Activated T-cell treated with anti-CD3 and anti-CD28 coated beads for 4 hours (primary cell): ENCODE measurements at places on chromosomes 7 and 10.
A peak's percentile ranks its signal among the peaks of the same experiment; 100 is the strongest.

DNA sequence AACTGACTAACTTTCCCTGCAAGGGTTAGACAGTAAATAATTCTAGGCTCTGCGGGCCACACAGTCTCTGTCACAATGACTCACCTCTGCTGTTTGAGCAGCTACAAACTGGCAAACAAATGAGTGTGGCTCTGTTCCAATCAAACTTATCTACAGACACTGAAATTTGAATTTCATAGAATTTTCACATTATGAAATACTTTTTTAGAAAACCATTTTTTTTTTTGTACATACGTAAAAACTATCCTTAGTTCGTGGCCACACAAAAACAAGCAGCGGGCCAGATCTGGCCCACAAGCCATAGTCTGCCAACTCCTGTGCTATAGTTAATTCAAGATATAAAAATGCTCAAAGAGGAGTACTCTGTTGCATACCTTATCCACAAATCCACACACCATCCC is 32.6 kb downstream of the PIP4K2A start:
- DNase-seq: peak; percentile 40

- no peak for DNase-seq
These were observed 465.9 kb upstream of the CELF2 start for GRCh38 chr10:10551596-10552301.

DNA sequence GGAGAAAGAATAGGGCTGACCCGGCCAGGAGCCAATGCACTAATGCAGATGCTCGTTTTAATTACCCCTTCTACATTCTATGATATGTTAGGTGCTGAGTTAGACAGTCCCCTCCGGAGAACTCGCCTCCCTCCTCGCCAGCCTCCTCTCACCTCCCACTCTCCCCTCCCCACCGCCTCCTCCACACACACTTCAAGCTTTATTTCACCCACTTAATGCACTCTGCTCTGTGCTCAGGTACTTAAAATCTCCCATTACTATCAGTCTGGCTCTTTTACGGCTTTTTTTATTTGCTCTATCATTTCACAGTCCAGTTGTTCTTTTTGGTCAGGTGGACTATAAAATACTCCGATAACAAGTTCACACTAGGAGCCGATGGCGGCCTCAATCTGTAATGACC is 231.6 kb downstream of the TEX36 start:
- no peak for DNase-seq

- DNase-seq: no peak
These were observed at the start of gene LRRC18 for GRCh38 chr10:48939790-48940325. Gene LRRC18 (minus strand): TSS chr10:48939840. CDS start chr10:48914155, 25,685 bp downstream.

- DNase-seq: no peak
These were observed 15.5 kb upstream of the PTPRN2 start for GRCh38 chr7:158602905-158603772.

- no peak for DNase-seq
These were observed 46.5 kb downstream of the LGI1 start for GRCh38 chr10:93804200-93804599.

GRCh38 chr7:5702876-5703571 is 78.4 kb downstream of the RNF216 start:
- DNase-seq: no peak

- no peak for DNase-seq
These were observed 279.5 kb upstream of the AKR1E2 start for GRCh38 chr10:4546500-4546899.

DNA sequence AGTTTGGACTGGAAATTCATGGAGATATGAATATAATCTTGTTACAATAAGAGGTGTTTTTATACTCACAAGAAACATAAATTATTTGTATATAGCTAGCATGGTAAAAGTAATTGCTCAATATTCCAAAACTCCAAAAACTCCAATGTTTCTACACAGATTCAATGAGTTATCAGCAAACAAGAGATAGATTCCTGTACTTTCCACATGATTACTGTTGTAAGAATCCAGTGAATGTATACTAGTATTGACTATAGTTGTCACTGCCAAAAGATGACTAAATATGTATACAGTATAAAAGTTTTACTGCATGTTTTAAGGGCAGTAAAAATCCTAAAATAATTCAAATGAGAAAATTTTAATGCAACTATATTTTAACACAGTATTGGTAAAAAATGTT is 10.7 kb downstream of the ATOH7 start:
- no peak for DNase-seq

DNA sequence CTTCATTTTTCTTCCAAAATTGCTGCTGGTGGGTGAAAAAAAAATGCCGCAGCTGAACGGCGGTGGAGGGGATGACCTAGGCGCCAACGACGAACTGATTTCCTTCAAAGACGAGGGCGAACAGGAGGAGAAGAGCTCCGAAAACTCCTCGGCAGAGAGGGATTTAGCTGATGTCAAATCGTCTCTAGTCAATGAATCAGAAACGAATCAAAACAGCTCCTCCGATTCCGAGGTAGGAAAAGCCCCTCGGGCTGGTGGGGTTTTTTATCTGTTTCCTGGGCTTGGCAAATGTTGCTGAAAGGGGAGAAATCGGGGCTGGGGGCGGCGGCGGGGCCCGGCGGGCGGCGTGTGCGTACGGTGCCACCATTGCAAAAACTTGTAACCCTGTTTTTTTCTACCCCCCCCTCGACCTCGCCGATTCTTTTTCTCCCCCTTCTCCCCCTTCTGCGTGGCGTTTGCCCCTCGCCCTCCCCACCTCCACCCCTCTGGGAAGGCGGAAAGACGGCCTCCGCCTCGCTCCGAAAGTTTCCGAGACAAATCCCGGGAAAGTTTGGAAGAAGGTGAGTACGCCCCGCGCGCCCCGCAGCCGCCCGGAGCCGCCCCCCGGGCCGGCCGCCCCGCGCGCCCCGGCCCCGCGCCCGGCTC is 789 bp downstream of the TCF7L2 start:
- peak; percentile 16 for DNase-seq

DNA sequence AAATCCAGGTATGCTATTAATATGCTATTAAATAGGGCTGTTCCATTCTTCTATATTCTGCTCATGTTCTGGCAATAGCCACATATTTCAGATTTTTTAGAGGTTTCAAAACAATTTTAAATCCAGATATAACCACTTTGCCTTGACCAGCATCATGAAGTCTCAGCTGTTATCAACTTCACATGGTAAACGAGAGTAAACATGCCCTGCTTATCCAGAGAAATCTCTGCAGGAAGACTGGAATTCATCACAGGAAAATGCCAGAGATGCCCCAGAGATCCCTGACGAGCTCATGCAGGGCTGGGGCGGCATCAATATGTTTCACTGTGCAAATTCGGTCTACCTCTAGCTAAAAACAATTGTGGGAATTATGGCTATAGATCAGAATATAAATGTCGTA is 126.5 kb downstream of the FANK1 start:
- DNase-seq: no peak

DNA sequence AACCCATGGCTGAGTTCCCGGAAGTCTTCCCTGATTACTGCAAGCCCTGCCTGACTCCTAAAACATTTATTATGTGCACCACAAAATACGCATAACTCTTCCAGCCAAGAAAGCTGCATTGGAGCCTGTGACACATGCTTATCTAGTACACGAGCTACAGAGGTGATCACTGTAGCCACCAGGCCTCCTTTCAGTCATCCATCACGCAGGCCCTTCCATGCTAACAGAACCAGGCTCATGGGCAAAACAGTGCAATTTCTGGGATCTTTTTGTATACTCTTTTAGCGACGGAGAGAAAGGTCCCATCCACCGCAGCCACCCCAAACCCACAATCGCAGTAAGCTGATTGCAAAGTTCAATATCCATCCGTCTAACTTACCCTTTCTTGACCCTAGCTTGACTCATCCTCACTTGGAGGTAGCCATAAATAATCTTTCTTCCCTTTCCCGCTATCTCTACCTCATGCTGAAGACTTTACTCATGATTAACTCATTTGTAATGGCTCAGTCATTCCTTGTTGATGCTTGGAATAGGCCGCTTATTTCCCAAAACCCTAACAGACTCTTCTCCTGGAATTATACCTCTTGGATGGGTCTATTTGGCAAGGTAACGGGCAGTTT is 1203.5 kb downstream of the TYW1 start:
- no peak for DNase-seq

GRCh38 chr7:23234569-23235296 is 11.8 kb upstream of the GPNMB start:
- DNase-seq: no peak

DNA sequence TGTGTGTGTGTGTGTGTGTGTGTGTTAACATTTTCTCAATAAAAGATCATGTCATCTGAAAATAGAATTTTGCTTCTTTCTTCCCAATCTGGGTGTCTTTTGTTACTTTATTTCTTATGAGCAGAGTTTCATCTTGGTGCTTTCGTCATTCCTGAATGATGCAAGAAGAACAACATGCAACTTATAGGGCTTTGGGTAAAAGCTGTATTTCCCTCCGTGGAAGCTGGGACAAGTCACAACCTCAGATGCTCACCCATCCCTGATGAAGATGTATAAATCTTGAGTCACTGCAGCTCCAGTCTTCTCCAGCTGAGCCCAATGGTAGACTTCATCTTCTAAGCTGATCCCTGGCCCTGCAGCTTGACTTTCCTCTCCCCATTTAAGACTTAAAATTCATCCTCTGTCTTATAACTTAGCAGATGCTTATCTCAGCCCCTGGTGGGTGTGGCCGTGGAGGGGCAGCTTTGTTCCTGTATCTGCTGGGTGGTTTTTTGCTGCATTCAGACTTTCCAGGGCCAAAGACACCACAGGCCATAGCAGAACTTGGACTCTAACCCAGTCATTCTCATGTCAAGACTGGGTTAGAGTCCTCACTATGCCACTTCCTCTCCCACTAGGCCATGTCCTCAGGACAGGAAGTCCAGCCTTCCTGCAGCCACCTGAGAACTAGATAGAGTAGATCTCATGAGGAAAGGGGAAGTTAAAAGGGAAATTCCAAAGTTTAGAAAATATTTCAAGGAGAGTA is 356.4 kb downstream of the TNS3 start:
- no peak for DNase-seq
